ENCODE measurements at places on chromosomes 3 and 15.

- no peak for DNase-seq
These were observed 12.2 kb downstream of the ZNF774 start for GRCh38 chr15:90364251-90364650.

DNA sequence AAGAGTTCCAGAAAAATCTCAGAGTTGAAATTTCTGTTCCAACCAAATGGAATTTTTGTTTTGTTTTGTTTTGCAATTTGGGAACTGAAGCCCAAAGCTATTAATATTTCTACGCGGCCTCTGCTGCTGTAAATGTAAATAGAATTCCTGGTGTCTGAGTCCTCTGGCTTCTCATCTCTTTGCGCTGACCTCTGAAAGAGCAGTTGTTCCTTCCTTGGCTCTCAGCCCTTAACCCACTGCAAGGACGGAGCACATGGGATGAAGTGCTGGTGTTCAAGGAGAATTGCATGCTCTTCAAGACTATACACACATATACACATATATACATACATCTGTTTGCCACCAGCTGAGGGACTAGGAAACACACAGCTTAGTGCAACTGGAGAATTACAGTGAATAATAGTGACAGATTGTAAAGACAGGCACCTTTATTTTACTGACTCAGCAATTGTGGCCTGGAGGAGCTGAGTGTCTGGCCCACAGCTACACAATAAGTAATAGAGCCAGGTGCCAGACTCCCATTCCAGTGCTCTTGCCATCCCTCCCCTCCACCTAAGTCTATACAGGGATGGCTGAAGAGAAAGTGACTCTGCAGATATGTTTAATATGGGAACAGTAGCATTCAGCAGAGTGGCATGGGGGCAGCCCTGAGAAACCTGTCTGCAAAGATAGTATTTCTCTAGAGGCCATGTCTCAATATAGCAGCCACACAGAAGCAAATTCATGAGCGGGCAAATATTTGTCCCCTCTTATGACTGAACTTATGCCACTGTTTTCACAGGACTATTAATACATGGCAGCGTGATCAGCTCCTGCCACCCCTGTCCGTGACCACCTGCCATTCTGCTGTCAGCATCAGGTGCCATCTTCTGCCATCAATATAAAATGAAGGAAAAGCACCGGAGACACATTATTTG is 42.3 kb downstream of the NEK10 start:
- DNase-seq = no peak

DNA sequence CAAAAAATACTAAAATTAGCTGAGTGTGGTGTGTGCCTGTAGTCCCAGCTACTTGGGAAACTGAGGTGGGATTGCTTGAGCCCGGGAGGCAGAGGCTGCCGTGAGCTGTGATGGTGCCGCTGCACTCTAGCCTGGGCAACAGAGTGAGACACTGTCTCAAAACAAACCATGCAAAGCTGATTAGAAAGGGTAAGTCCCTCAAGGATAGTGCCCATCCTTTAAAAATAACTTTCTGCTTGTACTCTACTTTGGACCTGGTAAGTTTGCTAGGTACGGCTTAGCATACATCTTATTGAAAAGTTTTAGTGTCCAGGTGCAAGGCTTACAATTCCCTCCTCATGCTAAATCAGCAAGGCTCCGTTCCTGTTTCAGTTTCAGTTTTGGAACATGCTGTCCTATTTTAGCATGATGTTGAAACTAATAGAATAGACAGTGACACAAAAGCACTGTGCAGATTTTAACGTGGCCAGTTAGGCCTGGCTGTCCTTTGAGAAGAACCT is 21.4 kb downstream of the FEM1B start:
- peak; percentile 34 for DNase-seq

DNA sequence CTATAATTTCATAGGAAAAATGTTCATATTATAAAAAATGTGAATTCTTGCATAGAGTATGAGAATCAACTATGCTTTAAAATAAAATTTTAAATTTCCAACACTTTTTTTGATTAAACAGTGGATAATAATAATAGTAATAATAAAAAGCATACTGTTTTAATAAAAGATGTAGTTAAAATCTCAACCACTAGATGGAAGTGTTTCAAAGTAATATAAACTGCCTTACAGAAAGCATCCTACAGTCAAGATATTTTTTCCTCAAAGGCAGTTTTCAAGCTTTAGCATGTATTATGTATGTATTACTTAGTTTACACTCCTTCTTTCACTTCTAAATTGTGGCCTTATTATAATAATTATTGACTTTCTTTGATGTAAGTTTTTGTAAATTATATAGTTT is 217.5 kb downstream of the CHL1 start:
- no peak for DNase-seq

DNA sequence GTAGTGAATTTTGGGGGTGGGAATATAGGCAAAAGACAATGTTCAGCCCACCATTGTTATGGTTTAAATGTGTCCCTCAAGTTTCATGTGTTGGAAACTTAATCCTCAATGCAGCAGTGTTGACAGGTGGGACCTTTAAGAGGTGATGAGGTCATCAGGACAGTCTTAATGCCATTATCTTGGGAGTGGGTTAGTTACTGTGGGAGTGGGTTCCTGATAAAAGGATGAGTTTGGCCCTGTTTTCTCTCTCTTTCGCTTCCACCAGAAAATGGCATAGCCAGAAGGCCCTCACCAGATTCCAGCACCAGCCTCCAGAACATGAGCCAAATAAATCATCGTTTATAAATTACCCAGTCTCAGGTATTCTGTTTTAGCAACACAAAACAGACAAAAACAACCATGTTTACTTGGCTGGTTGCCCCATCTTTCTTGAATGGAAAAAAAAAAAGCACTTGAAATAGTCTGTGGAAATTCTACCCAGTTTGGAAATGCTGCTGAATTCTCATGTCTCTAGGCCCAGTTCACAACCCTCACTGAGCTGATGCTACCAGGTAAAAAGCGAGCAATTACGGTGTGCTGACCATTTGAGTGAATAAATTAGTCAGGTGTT is 31.0 kb upstream of the MFSD1 start:
- DNase-seq = no peak

- DNase-seq = no peak
These were observed 141.0 kb upstream of the RASGRP1 start for GRCh38 chr15:38705436-38706219.

DNA sequence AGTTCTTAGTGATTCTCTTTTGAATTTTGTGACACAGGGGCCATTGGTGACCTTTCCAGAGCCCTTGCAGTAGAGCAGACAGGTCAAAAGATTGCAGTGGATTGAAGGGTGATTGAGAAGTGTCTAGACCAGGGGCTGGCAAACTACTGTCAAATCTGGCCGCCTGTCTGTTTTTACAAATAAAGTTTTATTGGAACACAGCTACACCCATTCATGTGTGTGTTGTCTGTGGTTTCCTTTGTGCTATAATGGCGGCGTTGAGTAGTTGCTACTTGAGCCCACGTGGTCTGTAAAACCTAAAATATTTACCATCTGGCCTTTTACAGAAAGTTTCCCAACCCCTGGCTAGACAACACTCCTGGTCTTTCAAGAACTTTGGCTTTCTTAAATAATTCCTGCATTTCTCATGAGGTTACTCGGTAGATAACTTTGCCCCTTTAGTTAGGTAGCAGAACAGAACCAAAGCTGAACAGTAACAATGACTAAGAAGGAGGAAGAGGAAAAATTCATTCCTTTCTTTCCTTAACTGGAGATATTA is 265.1 kb upstream of the NR2E3 start:
- DNase-seq = no peak

DNA sequence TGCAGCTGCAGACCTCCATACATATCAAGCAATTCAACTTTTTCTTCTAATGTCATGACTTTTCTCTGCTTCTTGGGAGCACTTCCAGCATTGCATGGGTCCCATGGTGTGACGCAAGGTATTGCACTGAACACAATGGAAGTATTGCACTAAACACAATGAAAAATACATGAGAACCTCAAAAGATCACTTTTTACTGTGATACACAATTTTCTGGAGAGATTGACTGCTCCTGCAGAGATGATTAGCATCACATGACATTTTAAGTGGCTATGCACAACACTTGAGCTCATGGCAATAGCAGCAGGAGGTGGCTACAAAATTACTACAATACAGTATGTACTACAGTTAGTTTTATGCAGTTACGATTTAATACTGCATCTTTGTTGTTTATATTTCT is 113.5 kb upstream of the BHLHE40 start:
- no peak for DNase-seq

DNA sequence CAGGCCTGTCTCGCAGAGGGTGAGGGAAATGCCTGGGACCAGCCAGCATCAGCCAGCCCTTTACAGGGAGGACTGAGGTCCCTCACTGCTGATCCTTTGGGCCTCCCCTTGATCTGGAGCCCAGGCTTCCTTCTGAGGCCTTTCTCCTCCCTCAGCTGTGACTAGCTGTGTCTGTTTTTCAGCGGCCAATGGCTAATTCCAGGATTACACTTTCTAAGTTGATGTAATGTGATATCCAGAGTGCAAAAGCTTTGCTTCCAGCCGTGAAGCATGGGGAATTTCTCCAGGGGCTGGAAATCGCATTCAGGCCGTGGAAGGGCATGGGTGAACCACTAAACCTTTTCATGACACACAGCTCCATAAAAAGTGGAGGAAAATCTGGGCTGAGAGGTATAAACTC is 157.6 kb downstream of the SHQ1 start:
- DNase-seq = no peak

- no peak for DNase-seq
These were observed 151.8 kb downstream of the SYNPR start for GRCh38 chr3:63429905-63430304.

DNA sequence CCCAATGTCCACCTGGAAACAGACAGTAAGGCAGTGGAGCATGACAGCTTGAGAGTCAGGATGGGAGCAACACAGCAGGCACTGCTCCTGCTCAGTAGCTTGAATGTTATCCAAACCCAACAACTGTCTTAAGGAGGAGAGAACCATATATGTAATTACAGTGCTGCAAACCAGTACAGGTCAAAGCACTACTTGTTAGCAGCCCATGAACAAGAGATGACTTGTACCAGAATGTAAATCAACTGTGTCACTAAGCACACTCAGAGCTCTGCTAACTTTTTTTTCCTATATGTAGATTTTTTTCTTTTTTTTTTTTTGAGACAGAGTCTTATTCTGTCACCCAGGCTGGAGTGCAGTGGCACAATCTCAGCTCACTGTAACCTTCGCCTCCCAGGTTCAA is 87.1 kb downstream of the ANO10 start:
- DNase-seq = no peak

DNA sequence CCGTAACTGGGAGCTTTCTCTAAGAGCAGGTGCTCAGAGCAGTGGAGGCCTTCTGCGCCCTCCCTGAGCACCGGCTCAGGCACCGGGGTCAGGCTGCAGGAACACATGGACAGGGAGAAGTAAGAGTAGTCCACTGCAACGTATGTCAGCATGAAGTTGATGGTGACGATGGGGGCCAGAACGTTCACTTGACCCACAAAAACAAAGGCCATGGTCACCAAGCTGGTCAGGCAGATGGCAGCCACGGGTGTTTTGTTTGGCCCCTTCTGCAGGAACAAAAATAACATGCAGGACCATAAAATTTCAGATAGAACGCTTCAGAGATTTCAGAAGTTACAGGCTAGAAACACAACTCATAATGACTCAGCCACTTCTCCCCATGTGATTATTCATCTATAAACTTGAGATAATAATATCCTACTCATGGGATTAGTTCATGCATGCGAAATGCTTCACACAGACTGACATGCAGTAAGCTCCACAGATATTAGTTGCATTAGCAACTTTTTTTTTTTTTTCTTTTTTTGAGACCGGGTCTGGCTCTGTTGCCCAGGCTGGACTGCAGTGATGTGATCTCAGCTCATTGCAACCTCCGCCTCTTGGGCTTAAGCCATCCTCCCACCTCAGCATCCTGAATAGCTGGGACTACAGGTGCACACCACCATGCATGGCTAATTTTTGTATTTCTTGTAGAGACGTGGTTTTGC is 52.2 kb upstream of the HEG1 start:
- no peak for DNase-seq

GRCh38 chr3:172034786-172035685 is 4.3 kb upstream of the FNDC3B start:
- peak; percentile 43 for DNase-seq

DNA sequence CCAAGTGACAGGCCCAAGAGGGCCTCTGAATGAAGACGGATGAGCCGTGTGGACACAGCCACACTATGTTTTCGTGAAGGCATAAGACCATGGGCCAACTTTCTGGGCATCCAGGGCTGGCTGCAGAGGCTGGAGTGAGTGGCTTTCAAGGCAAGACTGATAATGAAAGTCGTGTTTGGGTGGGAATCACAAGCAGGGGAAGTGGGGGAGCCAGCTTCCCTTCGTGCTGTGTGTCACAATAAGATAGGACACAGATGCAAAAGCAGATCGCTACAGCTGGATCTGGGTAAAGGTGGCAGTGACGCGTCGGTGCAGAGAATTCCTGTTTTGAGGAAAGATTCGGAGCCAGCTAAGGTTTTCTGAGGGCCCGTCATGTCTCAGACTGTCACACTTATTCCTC is 309.8 kb upstream of the CTDSPL start:
- DNase-seq = no peak

GRCh38 chr15:42581272-42581730 is 5.9 kb downstream of the STARD9 start:
- DNase-seq = peak; percentile 76

GRCh38 chr3:14134291-14134690 is 9.4 kb downstream of the TMEM43 start:
- DNase-seq = no peak

DNA sequence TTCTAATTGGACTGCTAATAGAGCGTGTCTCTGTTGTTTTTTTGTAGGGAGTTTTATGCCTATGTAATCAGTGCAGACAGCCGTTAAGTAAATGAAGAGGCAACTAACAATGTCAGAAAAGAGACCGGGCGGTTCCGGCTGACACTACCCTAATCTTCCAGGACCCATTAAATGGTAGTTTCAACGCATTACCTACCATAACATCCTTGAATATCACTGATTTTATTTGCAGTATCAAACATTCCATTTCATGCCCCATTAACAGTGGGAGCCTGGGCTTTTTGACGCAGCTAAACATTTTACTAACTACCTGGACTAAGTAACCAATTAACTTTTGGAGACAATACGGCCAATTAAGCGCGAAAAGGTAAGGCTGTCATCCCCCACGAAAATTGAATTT is 832.9 kb upstream of the NR2F2 start:
- DNase-seq = no peak

GRCh38 chr15:100335335-100335999 is 6.3 kb downstream of the ADAMTS17 start:
- DNase-seq = no peak

DNA sequence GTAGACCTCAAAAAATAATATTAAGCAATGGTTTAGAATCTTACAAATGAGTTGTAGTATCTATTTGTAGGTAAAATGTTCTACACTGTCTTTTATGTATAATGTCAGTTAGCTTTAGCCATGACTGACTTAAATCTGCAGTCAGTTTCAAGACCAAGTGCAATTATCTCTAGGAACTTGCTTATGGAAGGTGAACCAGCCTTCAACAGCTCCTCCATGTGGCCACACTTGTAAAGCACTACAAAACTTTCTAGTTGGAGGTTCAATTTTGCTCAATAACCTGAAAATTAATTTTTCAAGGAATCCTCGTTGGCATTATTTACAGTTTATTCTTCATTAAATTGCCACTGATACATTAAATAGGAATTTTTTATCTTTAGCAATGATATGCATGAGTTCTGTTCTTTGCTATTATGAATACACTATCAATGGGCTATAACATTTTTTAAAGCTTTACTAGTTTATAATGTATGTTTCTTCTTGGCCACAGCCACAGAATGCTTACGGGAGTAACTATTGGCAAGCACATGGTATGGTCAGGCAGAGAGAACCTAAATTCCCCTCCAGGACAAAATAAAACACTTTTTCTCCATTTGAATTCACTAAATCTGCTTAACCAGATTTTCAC is 315.3 kb upstream of the UBE2E2 start:
- no peak for DNase-seq

GRCh38 chr3:11010426-11011165 is 18.0 kb downstream of the SLC6A1 start:
- DNase-seq = no peak

Measured in CD4-positive, alpha-beta T cell treated with Interleukin-6 at 100 ng/mL for 8 hours (primary cell).